ENCODE measurements at places on chromosomes 3 and 15.

DNA sequence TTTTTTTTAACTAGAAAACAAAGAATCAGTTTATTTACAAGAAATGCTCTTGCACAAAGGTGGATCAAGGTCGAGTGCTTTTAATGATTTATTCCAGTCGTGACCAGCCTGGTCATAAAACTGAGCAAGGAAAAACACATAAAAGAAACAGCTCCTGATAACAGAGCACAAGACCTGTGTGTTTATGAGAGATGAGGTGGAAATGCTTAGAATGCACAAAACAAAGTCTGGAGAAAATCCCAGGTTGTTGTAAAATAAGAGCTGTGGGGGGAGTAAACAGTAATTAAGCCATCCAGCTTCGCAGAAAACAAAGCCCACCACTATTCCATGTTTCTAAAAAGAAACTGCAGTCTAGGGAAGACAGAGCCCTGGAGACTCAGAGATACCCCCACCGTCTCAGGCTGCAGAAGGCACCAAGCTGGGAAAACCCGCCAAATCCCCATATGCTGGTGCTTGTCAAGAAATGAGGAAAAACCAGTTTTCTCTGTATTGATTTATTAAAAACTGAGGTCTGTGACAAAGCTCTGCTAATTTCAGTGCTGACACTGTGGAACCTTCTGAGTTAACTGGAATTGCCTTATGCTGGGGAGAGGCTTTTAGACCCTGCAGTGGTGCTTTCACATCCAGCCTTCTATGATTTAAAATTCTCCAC, 139.3 kb downstream of the ADAMTS17 start:
- DNase-seq = no peak

DNA sequence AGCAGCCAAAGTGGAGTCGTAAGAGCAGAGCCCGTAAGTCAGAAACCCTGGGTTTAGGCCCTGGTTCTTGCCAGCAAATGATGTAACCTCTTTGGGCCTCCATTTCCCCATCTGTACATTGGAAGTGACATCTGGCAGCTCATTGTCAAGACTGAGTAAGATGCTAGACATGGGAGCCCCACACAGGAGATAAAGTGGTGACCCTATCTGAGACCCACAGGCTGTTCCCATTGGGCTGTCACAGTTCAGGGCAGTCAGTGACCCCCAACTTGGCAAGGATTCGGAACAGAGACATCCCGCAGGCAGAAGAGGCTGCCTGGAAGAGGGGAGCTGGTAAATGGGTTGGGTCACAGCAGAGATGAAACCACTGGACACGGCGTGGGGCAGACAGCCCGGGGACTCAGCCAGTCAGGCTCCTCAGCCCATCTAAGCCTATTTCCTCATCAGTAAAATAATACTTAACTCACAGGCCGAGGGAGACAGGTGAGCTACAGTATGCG, 1.8 kb downstream of the CLN6 start:
- DNase-seq = no peak

DNA sequence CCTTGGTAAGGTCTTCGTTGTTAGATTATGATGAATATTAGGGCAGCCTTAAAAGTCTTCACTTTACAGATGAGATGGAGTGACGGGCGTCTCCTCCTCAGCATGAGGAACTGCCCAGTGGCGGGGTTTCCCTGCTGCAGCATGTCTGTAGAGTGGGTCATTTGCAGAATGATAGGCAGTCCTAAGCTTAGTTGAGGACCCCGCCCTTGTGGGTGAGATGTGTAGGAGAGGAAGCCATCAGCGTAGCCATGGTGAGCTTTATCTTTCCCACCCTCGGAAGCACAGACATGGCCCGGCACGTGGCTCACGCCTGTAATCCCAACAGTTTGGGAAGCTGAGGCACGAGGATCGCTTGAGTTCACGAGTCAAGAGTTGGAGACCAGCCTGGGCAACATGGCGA, 877 bp downstream of the NIT2 start:
- DNase-seq = peak; percentile 22

DNA sequence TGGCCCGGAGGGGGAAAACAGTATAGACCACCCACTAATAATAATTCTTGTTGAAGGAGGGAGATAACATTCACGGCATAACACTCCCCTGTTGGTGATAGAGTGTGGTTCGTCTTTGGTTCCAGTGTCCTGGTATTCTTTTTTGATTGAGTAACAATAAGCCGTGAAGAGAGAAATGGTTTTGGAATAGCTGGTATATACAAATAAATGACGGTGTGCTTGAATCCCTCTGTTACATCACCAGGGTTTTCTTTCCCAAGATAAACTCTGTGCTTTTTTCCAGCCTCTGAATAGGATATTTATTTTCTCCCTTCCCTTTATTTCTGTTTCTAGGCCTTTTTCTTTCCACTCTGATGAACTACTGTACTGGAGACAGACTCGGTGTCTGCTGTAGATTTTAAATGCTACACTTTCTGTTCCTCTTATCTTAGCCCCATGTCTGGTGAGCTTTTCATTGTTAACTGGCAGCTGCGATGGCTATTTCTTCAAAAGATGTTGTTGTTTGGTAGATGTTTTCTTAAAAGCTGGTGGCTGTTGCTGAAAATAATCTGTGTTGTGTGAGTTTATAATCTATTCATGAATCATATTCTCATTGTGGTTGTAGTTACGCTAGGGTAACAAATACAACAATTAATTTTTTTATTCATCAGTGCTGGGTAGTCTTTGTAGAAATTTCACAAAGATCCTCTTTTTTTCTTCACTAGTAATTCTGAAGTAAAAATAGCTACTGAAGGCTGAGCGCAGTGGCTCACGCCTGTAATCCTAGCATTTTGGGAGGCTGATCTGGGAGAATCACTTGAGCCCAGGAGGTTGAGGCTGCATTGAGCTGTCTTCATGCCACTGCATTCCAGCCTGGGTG, 15.5 kb upstream of the SCAANT1 start:
- DNase-seq = no peak

- DNase-seq = no peak
These were observed 67.3 kb downstream of the P2RY1 start for GRCh38 chr3:152902141-152902669.

DNA sequence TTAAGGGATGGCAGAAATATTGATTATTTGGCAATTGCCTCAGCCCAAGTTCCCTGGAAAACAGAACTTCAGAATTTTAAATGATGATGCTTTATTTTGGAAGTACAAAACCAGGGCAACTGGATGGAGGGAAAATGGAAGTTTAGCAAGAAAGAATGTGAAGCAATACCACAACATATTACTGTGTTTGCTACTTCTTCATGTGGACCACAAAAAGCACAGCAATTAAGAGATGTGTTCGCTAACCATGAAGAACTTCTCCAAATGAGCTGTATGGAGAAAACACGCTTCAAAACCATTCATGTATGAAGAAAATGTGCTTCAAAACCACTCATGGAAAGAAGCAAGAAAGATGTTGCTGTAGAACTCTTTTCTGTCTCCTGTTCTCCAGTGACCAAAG, 64.7 kb upstream of the ARL6 start:
- no peak for DNase-seq

DNA sequence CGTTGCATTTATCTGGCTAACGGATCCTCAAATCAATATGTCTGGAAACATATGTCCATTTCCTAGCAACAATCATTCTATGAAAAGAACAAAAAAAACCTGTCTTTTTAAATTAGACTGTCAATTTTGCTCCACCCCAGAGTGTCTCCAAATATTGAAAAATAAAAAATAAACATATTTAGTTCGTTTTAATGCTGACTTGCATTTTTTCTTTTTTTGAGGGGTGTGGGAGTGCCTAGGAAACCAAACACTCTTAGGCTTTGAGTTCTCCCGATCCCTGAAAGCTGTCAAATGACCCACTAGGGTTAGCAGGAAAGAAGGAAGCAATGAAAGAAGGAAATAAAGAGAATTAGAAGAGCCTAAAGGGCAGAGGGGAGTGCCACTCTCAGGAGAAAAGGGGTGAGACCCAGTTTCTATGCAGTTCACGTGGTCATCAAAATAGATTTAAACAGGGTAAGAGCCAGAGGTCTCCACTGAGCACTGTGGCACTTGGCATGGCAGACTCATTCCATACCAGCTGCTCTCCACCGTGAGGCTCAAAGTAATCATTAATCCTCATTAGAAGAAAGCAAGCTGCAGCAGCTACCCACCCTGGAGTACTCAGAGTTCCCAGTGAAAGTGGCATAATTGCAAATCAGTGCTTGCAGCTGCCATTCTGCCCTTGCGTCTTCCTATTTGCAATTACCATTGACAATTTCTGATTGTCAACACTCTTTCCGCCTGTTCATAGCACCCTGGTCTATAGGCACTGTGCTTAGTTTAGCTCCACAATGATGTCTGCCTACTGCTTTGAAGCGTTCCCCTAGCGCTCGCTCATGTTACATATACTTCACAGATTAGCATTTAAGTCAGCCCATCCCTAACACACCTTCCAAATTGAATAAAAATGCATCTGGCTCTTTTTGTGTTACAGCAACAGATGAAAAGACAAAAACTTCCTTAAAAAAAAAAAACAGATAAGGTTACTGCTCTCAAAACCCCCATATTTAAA, 32.3 kb downstream of the PDZRN3 start:
- no peak for DNase-seq

- no peak for DNase-seq
These were observed 24.6 kb upstream of the IL20RB start for GRCh38 chr3:136932978-136933772.

- DNase-seq = no peak
These were observed 2.1 kb upstream of the PRSS50 start for GRCh38 chr3:46719735-46720271.

DNA sequence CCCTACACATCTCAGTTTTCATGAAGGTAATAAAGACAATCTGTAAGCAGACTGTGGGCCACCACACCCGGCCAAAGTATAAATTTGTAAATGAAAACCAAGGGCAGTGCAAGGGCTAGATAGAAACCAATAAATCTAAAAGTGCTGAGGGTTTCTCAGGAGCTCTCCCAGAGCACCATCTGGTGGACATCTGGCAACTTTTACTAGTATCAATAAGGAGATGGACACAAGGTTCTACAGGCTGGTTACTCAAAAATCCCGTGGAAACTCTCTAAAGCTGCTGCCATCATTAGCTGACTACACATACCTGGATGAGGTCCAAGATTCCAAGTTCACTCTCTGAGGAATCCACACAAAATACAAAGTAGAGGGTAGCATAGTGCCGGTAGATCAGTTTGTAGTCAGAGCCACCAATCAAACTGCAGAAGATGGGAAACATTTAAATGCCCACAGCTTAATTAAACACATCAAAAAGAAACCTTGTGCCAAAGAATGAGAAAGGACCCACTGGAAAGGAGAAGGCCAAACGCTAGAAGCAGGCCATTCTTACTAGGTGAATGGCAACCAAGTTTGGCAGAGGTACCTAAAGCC, 5.5 kb downstream of the AP3S2 start:
- DNase-seq = peak; percentile 34

DNA sequence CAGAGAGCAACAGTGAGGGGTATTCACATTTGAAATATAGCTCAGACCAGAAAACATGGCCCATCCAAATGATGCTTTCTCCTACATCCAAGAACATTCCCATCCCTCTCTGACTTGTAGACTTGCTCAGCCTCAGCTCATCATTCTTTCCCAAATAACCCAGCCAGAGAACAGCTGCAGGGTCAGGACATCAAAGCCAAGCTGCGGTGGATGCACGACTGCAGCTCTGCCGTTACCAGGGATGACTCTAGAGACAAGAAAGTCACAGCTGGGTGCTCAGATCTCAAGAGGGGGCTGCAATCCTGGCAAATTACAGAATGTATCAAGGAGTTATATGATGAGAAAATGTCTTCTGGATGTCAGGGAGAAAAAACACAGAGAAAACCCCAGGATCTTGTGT, 944.3 kb downstream of the NTRK3 start:
- DNase-seq = no peak

- DNase-seq = no peak
These were observed 244.4 kb downstream of the EDEM1 start for GRCh38 chr3:5431811-5432378.

GRCh38 chr3:45940004-45940780, 3.1 kb upstream of the CXCR6 start:
- DNase-seq = no peak

- DNase-seq = peak; percentile 6
These were observed 1.2 kb downstream of the CADPS start for GRCh38 chr3:62873761-62874710.

DNA sequence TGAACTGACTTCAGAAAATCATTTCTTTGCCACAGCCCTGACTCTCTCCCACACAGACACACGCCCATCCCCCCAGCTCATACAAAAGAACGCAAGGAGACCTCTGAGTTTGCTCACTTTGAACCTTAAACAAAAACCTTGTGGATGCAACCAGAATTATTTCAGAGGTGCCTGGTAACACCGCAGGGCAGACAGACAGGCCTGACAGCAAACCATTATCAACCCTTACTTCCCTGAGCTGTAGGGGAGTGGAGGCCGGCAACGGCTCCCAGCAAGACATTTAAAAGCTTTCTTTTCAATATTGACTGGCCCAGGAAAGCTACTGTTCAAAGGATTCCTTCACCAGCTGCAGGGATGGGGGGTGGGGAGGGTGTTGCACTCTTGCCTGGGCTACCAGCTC, 2.0 kb upstream of the EFCC1 start:
- DNase-seq = no peak

- no peak for DNase-seq
These were observed 966 bp downstream of the ALAS1 start for GRCh38 chr3:52198643-52199608.

- DNase-seq = no peak
These were observed 17.0 kb upstream of the GHSR start for GRCh38 chr3:172465281-172465680.

GRCh38 chr15:37002041-37002672, 98.2 kb downstream of the MEIS2 start:
- DNase-seq = no peak

DNA sequence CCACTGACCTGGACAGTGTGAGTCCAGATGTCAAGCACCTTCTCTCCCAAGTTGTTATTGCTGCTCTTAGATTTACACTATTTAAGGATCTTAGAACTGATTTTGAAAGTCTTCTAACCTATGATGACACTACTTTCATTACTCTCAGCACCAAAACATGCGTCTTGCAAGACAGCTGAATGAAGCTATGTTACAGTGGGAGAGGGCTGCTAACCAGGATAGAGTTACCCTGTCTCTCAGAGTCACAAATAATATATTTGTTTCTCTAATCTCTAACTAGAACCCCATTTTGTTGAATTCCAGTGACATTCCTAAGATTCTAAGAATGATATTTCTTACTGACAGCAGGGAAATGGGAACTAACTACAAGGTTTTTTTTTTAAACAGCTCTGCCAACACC, 455.5 kb downstream of the MAGI1 start:
- no peak for DNase-seq

- peak; percentile 45 for DNase-seq
These were observed 56.6 kb upstream of the POMGNT2 start for GRCh38 chr3:43162230-43163084.

- DNase-seq = no peak
These were observed 18.3 kb upstream of the DET1 start for GRCh38 chr15:88564741-88565140.

GRCh38 chr3:58131101-58131825, 79.5 kb downstream of the DNASE1L3 start:
- no peak for DNase-seq

- DNase-seq = no peak
These were observed 96.2 kb upstream of the SEMA6D start for GRCh38 chr15:47620960-47621681.

GRCh38 chr3:173238091-173238490, 97.1 kb upstream of the SPATA16 start:
- DNase-seq = no peak
